ENCODE measurements at places on chromosomes 13 and 19. TPM values are rescaled to one million over a fixed set of nuclear protein-coding genes. Genes with fewer than 3 reads are reported as not detected.

- H3K36me3 ChIP-seq = no peaks in the 10 kb centered on the region
- peaks cover 7% of the 10 kb centered on the region for H3K4me1 ChIP-seq
- H3K4me3 ChIP-seq = no peak overlapping the region
- peak; percentile 28 for DNase-seq
- H3K27me3 ChIP-seq = peaks cover 1% of the 10 kb centered on the region
These were observed 3.3 kb downstream of the OR10H1 start for GRCh38 chr19:15812060-15812722.

DNA sequence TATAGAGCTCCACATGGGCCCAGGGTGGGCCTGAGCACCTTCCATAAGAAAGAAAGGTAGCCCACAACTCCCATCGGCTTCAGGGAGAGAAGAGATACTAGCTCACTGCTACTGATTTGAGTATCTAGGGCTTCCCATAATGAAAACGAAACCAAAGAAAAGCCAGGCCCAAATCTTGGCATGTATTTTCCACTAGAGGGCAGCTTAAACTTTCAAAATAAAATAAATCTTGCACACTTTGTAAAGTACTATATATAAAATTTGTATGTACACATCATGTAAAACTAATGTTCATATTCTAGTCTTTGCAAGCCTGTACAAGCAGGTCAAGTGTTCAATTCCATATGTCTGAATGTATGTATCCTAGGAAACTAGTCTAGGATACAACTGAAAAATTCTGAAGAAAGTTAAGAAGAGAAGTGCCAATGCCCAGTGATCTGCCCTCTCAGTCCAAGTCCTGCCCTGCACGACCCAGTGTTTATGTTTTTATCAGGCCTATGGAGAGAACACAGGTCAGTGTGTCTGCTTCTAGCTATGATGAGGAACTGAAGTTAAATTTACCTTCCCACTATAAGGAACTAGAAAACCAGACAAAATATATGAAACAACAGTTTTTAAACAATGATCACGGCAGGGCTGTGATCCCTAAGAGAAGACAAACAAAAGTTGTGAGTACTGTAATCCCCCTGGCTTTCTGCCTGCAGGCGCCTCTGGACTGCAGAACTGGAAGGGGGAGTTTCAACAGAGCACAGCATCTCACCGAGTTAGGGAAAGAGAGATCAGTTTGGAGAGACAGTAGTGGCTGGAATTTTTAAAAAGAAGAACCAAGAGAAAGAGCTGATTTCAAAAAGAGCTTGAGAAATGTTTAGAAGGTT lies 475.7 kb downstream of the UQCRFS1 start:
- no peak for DNase-seq
- H3K36me3 ChIP-seq = no peaks in the 10 kb centered on the region
- no peak overlapping the region for H3K4me3 ChIP-seq
- H3K27me3 ChIP-seq = no peaks in the 10 kb centered on the region

GRCh38 chr13:96492766-96493165 lies 402.9 kb downstream of the HS6ST3 start:
- no peaks in the 10 kb centered on the region for H3K4me1 ChIP-seq
- no peak for DNase-seq
- H3K4me3 ChIP-seq = no peak overlapping the region
- no peaks in the 10 kb centered on the region for H3K36me3 ChIP-seq
- no peaks in the 10 kb centered on the region for H3K27me3 ChIP-seq
- H3K27ac ChIP-seq = no peak overlapping the region

GRCh38 chr19:21677696-21678418 lies 89.5 kb downstream of the ZNF100 start:
- no peak overlapping the region for H3K27ac ChIP-seq
- H3K27me3 ChIP-seq = peaks cover 2% of the 10 kb centered on the region
- H3K36me3 ChIP-seq = no peaks in the 10 kb centered on the region
- peak; percentile 42 for DNase-seq

GRCh38 chr13:100547791-100548201 lies 40.8 kb downstream of the GGACT start:
- no peak for DNase-seq
- H3K4me1 ChIP-seq = peaks cover 2% of the 10 kb centered on the region
- no peaks in the 10 kb centered on the region for H3K27me3 ChIP-seq
- H3K27ac ChIP-seq = no peak overlapping the region
- H3K36me3 ChIP-seq = no peaks in the 10 kb centered on the region

DNA sequence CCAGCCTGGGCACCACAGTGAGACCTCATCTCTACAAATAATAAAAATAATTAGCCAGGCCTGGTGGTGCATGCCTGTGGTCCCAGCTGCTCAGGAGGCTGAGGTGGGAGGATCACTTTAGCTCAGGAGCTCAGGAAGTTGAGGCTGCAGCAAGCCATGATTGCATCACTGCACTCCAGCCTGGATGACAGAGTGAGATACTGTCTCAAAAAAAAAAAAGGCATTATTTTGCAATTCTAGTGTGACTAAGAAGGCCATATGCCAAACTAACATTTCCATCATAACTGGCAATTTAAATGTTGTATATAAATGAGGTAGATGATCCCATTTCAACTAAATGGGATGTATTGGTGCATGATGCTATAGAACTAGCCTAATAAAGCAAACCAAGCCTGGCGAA lies 632.8 kb upstream of the KLF12 start:
- no peaks in the 10 kb centered on the region for H3K36me3 ChIP-seq
- H3K27me3 ChIP-seq = no peaks in the 10 kb centered on the region
- H3K27ac ChIP-seq = no peak overlapping the region
- DNase-seq = no peak
- H3K4me3 ChIP-seq = no peak overlapping the region

DNA sequence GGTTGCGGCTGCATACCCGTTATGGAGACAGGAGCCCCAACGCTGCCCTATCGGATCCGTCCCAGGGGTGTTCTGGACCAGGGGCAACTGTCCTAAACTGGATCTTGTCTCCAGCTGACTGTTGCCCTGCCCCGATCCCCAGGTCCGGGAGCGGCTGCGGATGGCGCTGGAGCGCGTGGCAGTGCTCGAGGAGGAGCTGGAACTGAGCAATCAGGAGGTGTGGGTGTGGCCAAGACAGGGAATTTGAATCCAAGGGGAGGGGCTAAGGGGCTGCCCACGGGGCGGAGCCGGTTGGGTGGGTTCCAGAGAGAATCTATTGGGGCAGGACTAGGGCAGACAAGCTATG lies 9.9 kb downstream of the PPFIA3 start:
- peaks cover under 1% of the 10 kb centered on the region for H3K27me3 ChIP-seq
- peaks cover 1% of the 10 kb centered on the region for H3K36me3 ChIP-seq
- no peak overlapping the region for H3K4me3 ChIP-seq
- no peak overlapping the region for H3K27ac ChIP-seq

GRCh38 chr13:71316792-71317363 lies 550.1 kb downstream of the DACH1 start:
- H3K4me3 ChIP-seq = no peak overlapping the region
- H3K36me3 ChIP-seq = no peaks in the 10 kb centered on the region
- H3K4me1 ChIP-seq = no peaks in the 10 kb centered on the region
- peaks cover 2% of the 10 kb centered on the region for H3K27me3 ChIP-seq
- DNase-seq = no peak

DNA sequence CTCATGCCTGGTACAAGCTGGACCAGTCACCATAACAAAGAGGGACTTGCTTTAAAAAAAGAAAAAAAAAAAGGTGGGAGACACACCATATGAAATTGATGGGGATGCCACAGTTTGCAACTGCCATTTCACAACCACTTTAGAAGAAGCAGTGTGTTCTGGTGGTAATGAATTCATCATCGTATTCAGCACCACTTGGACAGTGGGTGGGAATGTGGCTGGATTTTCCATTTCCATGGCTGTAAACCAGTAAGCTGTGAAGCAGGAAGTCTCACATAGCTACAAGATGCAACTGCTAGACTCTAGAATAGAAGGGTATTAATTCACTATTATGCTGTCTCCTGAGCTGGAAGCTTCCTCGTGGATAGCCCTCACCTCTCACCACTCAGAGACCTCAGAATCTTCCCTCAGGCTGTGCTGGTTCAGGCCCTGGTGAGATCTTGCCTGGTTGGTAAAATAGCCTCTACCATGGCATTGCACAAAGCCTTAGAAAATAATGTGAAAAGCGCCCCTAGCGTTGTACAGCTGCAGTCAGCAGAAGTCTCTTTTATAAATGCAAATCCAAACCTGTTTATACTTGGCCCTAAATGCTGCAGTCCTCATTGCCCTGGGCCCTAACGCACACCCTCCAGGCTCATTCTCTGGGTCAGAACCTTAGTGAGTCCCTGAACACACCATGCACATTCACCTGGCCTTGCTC lies 150.7 kb downstream of the KCTD15 start:
- DNase-seq = no peak
- no peaks in the 10 kb centered on the region for H3K4me1 ChIP-seq
- peaks cover 2% of the 10 kb centered on the region for H3K27me3 ChIP-seq
- H3K27ac ChIP-seq = no peak overlapping the region
- H3K4me3 ChIP-seq = no peak overlapping the region
- no peaks in the 10 kb centered on the region for H3K36me3 ChIP-seq

- no peak overlapping the region for H3K4me3 ChIP-seq
- no peaks in the 10 kb centered on the region for H3K27me3 ChIP-seq
These were observed 141.6 kb downstream of the KDM4B start for GRCh38 chr19:5110546-5110945.

DNA sequence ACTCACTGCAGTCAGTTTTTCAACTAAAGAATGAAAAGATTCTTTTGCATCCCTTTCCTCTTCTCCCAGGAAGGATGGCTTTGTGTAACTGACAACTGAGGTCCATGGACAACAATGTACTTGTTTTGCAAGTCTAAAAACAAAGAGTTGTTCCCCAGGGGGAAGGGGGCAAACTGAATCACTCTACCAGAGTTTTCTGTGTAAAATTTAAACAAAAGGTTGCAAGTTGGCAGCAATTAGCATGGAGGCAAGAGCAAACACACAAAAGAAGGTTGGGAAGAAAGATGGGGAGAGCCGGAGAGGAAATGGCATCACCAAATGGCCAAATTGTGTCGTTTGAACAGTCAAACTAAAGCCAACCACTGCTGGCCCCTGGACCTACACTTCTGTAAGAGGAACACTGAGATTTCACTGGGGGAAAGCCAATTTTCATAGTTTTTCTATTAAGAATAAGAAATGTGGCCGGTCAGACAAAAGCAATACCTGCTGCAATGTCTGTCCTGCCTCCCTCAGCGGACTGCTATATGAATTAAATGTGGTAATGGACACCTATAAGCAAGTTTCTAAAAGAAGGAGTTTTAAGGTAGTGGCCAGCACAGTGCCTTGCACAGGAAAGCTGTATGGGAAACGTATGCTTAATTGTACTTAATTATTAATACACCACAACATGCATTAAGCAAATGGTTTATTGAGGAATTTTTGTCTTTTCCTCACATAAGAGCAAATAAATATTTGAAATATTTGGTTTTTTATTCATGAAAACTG lies 16.1 kb upstream of the SACS start:
- H3K4me1 ChIP-seq = no peaks in the 10 kb centered on the region
- no peaks in the 10 kb centered on the region for H3K36me3 ChIP-seq
- peaks cover 3% of the 10 kb centered on the region for H3K27me3 ChIP-seq
- no peak overlapping the region for H3K27ac ChIP-seq

GRCh38 chr13:36913463-36913862 lies 6.6 kb downstream of the SMAD9 start:
- peaks cover 35% of the 10 kb centered on the region for H3K27me3 ChIP-seq
- no peaks in the 10 kb centered on the region for H3K4me1 ChIP-seq
- no peak overlapping the region for H3K4me3 ChIP-seq
- no peak for DNase-seq
- H3K36me3 ChIP-seq = no peaks in the 10 kb centered on the region

DNA sequence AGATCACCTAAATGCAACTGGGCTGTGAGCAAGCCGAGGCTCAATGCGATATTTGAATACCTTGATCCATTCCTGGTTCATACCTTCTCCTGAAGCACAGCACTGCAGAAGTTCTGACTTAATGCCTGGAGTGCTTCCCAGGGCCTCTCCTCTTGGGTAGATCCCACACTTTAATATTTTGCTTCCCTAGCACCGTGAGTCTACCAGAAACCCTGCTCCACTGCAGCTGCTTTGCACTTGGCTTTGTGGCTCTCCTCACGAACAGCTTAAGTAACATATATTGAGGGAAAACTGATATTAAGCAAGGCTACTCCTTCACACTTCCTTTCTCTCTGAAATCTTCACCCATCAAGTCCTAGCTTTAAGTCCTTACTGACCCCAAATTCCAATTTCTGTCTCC lies 51.6 kb upstream of the C13orf42 start:
- no peaks in the 10 kb centered on the region for H3K36me3 ChIP-seq
- no peak overlapping the region for H3K4me3 ChIP-seq
- no peak for DNase-seq
- peaks cover 4% of the 10 kb centered on the region for H3K4me1 ChIP-seq
- no peaks in the 10 kb centered on the region for H3K27me3 ChIP-seq

DNA sequence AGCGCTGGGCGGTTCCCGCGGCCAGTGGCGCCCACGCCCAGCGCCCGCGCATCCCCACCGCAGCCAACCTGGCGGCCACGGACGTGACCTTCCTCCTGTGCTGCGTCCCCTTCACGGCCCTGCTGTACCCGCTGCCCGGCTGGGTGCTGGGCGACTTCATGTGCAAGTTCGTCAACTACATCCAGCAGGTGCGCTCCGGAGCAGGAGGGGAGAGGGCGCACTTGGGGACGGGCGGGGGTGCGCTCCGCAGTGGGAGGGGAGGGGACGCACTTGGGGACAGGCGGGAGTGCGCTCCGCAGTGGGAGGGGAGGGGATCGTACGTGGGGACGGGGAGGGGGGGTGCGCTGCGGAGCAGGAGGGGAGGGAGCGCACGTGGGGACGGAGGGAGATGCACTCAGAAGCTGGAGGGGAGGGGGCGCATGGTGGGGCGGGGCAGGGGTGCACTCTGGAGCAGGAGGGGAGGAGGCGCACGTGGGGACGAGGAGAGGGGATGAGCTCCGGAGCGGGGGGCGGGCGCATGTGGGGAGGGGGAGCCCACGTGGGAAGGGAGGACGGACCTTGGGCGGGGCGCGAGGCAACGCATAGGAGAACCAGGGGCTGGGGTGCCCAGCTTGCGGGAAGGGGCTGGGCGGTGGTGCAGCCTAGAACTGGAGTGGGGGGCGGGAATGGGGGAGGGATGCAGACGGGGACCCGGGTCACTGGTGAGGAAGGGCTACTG lies 1.5 kb downstream of the KISS1R start:
- peaks cover 16% of the 10 kb centered on the region for H3K4me1 ChIP-seq
- peaks cover 4% of the 10 kb centered on the region for H3K36me3 ChIP-seq
- peak; percentile 76 for DNase-seq
- no peak overlapping the region for H3K27ac ChIP-seq
- peak overlapping the region; percentile 73 for H3K4me3 ChIP-seq
- peaks cover 2% of the 10 kb centered on the region for H3K27me3 ChIP-seq

STARD13 gene
- total RNA-seq = not detected

PGLYRP1 gene
- not detected for total RNA-seq

ETV2 gene
- 1.4 TPM for total RNA-seq

ZNF433 gene
- 1.5 TPM for total RNA-seq

AP1M2 gene
- total RNA-seq = not detected

TEKTIP1 gene
- 1.6 TPM for total RNA-seq

KIR2DL1 gene
- total RNA-seq = not detected

IGSF23 gene
- total RNA-seq = not detected

Measured in activated CD8-positive, alpha-beta T cell treated with anti-CD3 and anti-CD28 coated beads for 36 hours (primary cell).